ENCODE measurements at places on chromosomes 6 and 20. TPM values are rescaled to one million over a fixed set of nuclear protein-coding genes. Genes with fewer than 3 reads are reported as not detected.

Gene COL21A1
- total RNA-seq: 4.6 TPM

Gene CARMIL1
- total RNA-seq: 35.7 TPM

Gene MTO1
- 36.4 TPM for total RNA-seq

Gene ID4
- total RNA-seq: 3.8 TPM

Gene SLC17A1
- total RNA-seq: not detected

Gene ENPP4
- total RNA-seq: 0.50 TPM

Gene KIF25
- total RNA-seq: not detected

Gene GRM1
- under 0.01 TPM for total RNA-seq

Gene FAXC
- total RNA-seq: 0.66 TPM

Gene CLPSL2
- not detected for total RNA-seq

Gene ATXN1
- 37.8 TPM for total RNA-seq

Gene ATG5
- 48.0 TPM for total RNA-seq

Gene LTB
- not detected for total RNA-seq

Gene LAMP5
- total RNA-seq: 0.15 TPM

Gene CNBD2
- 1.5 TPM for total RNA-seq

Gene TMEM217
- total RNA-seq: 1.8 TPM

Gene SLC17A3
- total RNA-seq: not detected

Gene CALHM5
- 6.3 TPM for total RNA-seq

Gene HS3ST5
- not detected for total RNA-seq

Gene GLYATL3
- not detected for total RNA-seq

Gene GABRR1
- not detected for total RNA-seq

Gene HMGCLL1
- total RNA-seq: 1.3 TPM

Gene CDSN
- total RNA-seq: not detected

Gene IMPG1
- total RNA-seq: not detected

Gene MTG2
- total RNA-seq: 27.1 TPM

Gene TREM2
- 0.44 TPM for total RNA-seq

Gene MMP24
- total RNA-seq: 0.29 TPM

Gene C4A
- 4.1 TPM for total RNA-seq

Gene ASXL1
- total RNA-seq: 51.8 TPM

Gene SLC52A3
- not detected for total RNA-seq

Gene KCNG1
- total RNA-seq: 15.2 TPM

Gene PRDM1
- total RNA-seq: 2.8 TPM

Gene SLC22A3
- 0.58 TPM for total RNA-seq

Gene HSPA12B
- total RNA-seq: 5.1 TPM

Gene DOK5
- total RNA-seq: 27.5 TPM

Gene MAP3K5
- 30.7 TPM for total RNA-seq

Gene PERP
- 46.6 TPM for total RNA-seq

Gene NKAIN2
- not detected for total RNA-seq

All from smooth muscle cell of trachea (primary cell).